ENCODE measurements at places on chromosomes 7 and 10.

GRCh38 chr10:133359554-133359971 is 1.7 kb upstream of the FUOM start:
- peak; percentile 74 for DNase-seq

DNA sequence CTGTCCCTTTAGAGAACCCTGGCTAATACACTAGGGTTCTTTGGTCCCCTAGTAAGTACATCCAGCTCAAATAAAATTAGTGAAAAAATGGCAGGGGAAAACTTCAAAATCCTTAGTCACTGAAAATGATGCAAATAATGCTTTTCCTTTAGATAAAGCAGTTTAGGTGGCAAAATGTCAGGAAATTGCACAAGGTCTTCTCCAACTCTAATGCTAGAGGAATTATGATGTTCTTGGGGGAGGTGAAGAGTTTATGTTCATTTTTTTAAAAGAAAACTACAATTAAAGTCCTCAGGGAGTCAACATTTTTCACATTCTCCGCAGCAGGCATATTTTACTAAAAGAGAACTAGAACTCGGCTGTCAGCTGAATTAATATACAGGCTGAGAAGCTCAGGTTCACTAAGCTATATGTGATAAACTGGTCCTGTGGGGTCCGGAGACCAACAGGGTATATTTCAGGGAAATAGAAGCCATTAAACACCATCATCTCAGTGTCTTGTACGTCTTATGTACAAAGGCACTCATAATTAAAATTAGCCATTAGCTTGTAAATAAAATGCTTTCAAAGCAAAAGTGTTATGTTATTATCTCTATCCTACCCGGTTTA is 1164.7 kb upstream of the AUTS2 start:
- DNase-seq: no peak

DNA sequence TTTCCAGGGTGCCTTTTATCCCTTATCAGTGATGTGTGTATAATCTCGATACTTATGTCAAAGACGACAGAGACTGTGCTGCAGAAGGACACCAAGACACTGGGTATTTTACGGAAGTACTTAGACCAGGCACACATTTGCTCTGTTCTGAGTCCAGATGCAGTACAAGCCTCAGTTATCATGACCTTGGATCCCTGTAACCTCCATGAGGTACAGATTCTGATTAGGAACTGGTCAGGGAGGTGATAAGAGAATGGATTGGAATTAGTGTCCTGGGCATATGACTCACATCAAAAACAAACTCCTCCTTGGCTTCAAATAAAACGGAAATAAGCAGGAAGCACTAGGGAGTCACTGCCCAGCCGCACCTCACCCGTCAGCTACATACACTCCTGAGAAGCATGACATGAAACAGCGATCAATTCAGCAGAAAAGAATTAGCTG is 146.5 kb downstream of the SFMBT2 start:
- DNase-seq: no peak

GRCh38 chr10:67836488-67836887 is 1.5 kb downstream of the DNAJC12 start:
- DNase-seq: no peak

- peak; percentile 10 for DNase-seq
Measured at GRCh38 chr7:104848138-104848990, 165.6 kb upstream of the KMT2E start.

DNA sequence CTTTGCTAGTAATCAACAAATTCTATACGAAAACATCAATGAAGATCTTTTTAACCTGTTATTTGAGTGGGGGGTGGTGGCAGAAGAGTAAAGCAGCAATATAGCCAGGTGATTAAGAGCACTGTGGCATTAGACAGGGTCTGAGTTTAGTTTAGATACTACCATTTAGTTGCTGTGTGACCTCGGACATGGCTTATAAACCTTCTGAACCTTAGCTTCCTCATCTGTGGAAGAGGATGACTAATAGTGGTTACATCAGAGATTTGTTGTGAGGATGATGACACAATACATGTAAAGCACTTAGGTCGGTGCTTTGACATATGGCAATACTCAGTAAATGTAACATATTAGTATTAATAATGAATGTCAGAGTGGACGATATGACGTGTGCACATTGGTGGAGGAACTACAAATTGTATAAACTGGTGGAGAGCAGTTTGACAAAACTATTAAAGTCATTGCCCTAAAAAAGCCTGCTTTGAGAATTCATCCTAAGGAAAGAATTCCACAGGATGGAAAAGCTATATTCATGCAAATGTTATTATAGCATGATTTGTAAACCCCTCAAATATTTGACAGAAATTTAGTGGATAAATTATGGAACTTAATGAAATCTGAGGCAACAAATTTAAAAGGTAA is 24.3 kb downstream of the SPAG6 start:
- DNase-seq: peak; percentile 44

GRCh38 chr10:3516234-3516922 is 268.6 kb downstream of the KLF6 start:
- no peak for DNase-seq

- no peak for DNase-seq
Measured at GRCh38 chr7:55071411-55072175, 52.8 kb downstream of the EGFR start.

- DNase-seq: no peak
Measured at GRCh38 chr7:96287559-96287958, 34.3 kb downstream of the SLC25A13 start.

- DNase-seq: no peak
Measured at GRCh38 chr10:21742740-21743412, 208.8 kb downstream of the MLLT10 start.

GRCh38 chr10:10397906-10398305 is 619.8 kb upstream of the CELF2 start:
- DNase-seq: no peak

DNA sequence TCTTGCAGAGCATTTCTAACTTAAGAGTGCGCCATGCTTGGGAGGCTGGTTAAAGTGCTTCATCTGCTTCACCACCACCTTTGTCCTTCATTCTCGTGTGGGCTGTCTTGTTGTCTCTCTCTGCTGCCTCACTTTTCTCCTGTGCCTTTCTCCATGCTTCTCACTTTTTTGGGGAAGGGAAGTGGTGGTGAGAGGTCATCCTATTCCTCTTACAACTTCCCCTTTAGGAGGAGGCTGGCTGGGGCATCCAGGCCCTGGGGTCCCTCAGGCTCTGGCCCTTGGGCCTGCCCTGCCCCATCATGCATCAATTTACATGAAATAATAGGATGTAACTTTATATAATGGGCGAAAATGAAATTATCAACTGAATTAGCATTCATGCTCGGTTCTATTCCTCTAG is 39.9 kb upstream of the PIP4K2A start:
- no peak for DNase-seq

DNA sequence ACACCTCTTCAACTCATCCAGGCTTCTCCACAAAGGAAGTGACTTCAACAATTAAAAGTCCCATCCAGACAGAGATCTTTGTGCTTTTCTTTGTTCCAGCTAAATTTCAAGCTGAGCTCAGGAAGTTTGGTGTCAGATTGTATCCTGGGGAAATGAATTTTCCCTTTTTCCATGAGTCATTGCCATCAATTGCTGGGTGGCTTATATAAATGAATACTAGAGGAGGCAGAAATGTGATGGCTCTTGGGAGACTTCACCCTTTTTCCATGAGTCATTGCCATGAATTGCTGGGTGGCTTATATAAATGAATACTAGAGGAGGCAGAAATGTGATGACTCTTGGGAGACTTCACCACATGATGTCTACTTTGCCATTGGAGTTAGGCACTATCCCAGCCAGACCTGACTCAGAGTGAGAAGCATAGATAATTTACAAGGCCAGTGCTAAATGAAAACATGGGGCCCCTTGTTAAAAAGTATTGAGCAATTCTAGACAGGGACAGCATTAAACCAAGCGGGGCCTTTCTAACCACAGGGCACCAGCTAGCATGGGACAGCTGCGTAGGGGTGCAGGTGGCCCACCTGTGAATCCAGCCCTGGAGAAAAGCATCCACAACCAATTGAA is 339.2 kb upstream of the PODXL start:
- no peak for DNase-seq

DNA sequence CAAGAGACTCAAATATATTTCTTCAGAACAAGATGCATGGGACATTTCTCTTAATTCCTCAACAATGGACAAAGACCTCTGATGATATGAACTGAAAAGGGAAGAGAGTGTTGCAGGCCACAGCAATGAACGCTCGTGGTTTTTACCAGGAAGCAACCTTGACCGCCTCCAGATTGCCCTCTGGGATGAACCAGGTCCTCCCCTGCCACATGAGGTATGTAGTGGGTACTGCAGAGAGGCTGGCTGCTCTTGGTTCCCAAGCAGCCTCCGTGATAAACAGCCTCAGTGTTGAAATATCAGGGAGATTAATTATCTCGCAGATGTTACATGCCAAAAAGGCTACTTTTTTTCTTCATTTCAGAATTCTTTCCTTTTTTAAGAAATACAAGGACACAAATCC is 338.8 kb downstream of the ELMO1 start:
- DNase-seq: no peak

- DNase-seq: no peak
Measured at GRCh38 chr10:132300582-132300981, 7.2 kb downstream of the STK32C start.

- no peak for DNase-seq
Measured at GRCh38 chr7:2299131-2299829, 15.0 kb downstream of the SNX8 start.

DNA sequence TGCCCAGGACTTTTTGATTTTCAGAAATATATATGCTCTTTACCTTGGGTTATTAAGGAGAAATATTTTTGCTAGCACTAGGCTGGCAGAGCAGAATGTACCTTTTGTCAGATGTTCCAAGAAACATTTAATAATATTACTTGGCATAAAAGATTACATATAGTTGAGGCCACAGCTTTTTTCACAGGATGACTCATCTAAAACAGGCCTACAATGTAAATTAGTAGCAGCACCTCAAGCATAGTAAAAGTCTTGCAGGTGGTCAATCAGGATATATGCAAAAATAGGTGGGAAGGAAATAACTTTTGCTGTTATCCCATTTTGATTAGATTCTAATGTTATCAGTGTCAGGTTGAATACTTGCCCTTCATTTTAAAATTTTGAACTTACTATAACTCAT is 14.9 kb upstream of the ITGB1 start:
- DNase-seq: peak; percentile 37

DNA sequence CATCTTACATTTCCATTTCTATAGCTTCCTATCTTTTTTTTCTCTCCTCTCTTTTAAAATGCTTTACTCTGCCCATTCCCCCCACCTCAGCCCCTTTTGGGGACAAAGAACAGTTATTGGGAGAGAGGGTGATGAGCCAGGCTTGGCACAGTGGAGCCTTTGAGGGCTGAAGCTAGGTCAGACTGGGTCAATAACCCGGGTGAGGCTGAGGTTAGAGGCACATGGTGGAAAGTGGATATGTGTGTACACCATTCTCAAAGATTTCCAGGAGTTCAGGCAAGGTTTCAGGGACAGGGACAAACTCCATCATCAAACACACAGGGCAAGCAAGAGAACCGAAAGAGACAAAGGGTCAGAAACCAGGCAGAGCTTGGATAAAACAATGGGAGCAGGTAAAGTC is 11.5 kb downstream of the ABCB4 start:
- DNase-seq: no peak

GRCh38 chr7:126472825-126473224 is 779.9 kb downstream of the GRM8 start:
- no peak for DNase-seq
